ENCODE measurements at places on chromosomes 12 and 14.

GRCh38 chr12:91565246-91565645 is 382.6 kb upstream of the DCN start:
- DNase-seq, result no peak

DNA sequence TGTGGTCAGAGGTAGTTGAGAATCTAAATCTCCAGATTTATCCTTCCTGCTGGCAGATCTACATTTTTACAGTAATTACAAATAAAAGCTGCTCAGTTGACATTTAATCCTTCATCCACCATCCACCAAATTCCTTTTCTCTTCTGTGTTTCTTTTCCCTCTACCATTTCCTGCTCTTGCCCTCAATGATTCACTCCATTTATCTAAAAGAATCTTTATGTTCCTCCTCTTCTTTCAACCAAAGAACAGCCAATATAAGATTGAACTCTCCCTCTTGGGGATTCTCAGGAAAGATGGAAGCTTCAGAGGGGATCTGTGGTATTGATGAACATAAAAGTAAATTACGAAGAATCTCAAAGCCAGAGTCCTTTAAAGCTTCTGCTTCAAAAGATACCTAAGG is 4.4 kb downstream of the MAP4K5 start:
- DNase-seq, result no peak

DNA sequence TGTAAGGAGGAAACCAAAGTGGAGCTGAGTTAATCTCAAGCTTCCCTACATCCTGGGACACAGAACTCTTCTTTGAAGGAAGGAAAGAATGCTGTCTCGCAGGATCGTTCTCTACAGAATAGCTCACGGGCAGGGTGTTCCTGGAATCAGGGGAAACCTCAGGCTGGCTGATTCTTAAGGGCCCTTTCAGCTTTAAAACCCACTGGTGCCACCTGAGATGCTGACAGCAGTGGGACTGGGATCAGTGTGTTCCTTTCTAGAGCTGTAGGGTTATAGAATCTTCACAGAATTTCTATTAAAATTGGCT is 47.8 kb downstream of the UBE3B start:
- no peak for DNase-seq

GRCh38 chr14:25048170-25049016 is 1.6 kb downstream of the STXBP6 start:
- peak; percentile 16 for DNase-seq

DNA sequence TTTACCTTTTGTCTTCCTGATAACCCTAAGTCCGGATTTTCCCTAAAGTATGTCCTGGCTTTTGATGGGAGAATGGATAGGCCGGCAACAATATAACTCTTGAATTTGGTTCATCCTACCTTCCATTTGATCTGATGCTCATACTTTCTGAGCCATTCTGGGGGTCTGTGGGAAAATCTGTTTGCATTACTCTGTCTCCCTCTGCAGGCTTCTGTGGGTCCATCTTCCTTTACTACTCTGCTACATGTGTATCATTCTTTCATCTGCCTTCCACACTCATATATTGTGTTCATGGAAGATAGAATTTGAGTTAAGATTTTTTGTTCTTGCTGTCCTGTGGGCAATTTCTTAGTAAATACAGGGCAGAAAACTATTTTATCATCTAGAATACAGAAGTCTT is 101.5 kb downstream of the NAV3 start:
- no peak for DNase-seq

- DNase-seq, result no peak
These were observed 77.0 kb upstream of the FOXN3 start for GRCh38 chr14:89493877-89494634.

DNA sequence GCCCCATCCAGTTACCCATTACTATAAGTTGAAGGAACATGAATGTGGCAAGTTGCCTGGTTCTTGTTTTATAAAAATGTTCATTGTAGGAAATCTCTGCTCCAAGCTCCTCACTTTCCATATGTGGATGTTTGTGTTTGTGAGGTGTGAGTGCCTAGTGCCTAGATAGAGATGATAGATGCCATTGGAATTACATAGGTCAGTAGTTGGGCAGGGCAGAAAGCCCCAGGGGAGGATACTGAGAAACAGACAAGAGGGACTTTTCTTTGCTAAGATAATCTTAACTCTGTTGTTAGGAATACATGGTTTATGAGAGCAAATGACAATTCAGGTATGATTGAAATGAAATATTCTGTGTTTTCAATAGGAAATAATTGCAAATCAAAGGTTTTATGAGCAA is 226.3 kb upstream of the GRIP1 start:
- no peak for DNase-seq

- DNase-seq, result no peak
These were observed 105.6 kb downstream of the DAAM1 start for GRCh38 chr14:59293935-59294661.

- DNase-seq, result no peak
These were observed 190.2 kb upstream of the CNOT2 start for GRCh38 chr12:70052931-70053497.

- no peak for DNase-seq
These were observed 6.4 kb upstream of the ALX1 start for GRCh38 chr12:85273381-85274314.

GRCh38 chr12:24488091-24488596 is 460.8 kb downstream of the BCAT1 start:
- DNase-seq, result no peak

GRCh38 chr12:73531752-73532151 is 1005.9 kb upstream of the ATXN7L3B start:
- no peak for DNase-seq

- DNase-seq, result peak; percentile 38
These were observed 129.1 kb downstream of the PLXNC1 start for GRCh38 chr12:94277426-94278000.

DNA sequence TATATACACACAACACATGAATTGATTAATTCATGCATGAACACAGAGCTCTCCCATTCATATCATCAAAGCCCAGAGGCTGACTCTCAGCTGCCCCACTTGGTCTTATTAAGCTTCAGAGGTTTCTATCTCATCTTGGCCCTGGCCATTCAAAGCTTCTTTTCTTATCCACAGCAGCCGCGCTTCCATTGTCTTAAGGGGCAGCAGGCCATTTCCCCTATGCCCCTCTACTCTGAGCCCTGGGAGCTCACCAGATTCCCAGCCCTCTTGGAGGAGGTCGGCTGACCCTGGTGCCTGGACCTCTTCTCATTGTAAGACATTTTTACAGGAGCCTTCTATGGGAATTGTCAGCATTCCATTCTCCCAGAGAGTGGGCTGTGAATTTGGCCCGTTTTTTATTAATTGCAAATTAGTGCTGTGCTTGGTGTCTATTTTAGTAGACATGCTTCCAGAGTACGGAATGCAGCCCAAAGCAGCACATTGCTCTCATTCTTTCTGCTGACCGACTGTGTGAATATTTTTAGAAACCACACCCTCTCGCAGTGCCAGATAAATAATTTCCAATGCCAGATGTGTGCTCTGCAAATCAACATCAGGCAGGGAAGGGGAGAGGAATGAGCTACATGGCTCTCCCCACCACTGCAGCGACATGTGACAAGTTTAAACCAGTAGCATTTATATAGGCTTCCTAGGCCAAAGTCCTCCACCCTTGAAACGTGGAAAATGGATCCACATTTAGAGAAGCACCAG is 58.5 kb downstream of the NUAK1 start:
- no peak for DNase-seq

- DNase-seq, result no peak
These were observed 36.1 kb downstream of the ZFP36L1 start for GRCh38 chr14:68756734-68757133.

DNA sequence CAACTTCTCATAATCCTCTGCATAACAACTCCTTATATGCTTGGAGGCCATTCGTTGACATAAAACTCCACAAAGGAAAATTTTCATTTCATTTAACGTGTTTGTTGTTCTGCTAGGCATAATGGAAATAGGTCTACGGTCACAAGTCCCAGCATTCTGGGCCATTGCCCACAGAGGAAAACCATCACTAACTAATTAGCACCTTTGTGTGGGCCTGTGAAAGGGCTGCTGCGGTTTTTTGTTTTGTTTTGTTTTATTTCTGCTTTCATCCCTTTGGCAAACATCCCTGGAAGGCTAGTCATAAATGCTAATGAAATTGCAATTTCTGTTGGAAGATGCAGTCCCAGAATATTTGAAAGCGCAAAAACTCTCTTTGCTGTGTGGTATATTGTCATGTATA is 180.3 kb downstream of the RMST start:
- no peak for DNase-seq

GRCh38 chr14:86847140-86847539 is 1145.8 kb downstream of the GALC start:
- no peak for DNase-seq

- no peak for DNase-seq
These were observed 139.3 kb downstream of the TTC7B start for GRCh38 chr14:90676912-90677311.

DNA sequence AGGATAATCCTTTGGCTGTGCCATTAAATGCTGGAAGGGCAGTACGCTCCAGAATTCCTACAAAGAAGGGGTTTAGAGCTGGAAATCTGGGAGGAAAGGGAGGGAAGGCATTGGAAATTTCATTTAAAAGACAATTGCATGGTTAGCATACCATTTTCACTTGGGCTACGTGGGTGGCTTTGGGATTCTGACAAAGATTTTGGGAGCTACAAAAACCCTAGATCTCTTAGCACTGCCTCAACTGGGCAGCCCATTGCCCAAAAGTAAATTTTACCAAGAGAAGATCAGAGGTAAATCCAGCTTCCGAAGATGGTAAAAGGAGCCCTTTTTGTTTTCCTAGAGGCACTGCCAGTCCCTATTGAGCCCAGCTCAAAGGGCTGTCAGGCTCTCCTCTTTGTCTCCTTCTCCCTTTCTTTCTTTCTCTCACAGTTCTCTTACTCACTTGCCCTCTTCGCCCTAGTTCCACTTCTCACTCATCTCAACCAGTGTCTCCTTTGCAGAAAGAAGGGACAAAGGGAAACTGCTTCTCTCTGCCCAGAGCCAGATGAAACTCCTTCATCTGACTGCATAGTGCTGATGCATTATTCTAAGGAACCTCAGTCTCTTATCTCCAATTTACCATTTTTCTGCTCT is 125.4 kb upstream of the PLEKHA5 start:
- DNase-seq, result no peak

DNA sequence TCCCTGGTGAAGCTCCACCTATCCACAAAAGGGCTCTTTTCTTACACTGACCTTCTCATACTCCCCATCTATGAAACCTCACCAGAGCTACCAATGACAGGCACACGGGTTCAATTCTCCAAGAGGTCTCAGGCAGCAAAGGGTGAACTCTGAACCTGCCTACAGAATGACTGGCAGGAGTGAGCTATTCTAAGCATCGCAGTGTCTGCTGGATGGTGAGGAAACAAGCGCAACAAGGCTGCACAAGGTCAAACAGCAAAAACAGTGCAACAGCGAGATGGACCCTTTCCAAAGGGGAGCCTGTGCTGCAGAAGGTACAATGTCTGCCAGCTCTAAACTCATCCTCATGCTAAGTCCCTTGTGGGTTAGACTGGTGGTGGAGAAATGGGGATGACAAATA is 22.0 kb downstream of the TMCC3 start:
- DNase-seq, result no peak

- no peak for DNase-seq
These were observed 18.1 kb downstream of the ZBTB39 start for GRCh38 chr12:56988207-56988739.

- no peak for DNase-seq
These were observed 304.1 kb downstream of the ACSS3 start for GRCh38 chr12:81381951-81382350.

- DNase-seq, result no peak
These were observed 12.5 kb downstream of the PRIMA1 start for GRCh38 chr14:93775744-93776143.

GRCh38 chr14:35414365-35414764 is 9.8 kb upstream of the NFKBIA start:
- no peak for DNase-seq

- DNase-seq, result no peak
These were observed 273.8 kb upstream of the SFSWAP start for GRCh38 chr12:131436922-131437705.

- DNase-seq, result no peak
These were observed 85.7 kb downstream of the GPATCH2L start for GRCh38 chr14:76237349-76237990.

GRCh38 chr14:78073028-78073427 is 97.1 kb upstream of the NRXN3 start:
- DNase-seq, result no peak

DNA sequence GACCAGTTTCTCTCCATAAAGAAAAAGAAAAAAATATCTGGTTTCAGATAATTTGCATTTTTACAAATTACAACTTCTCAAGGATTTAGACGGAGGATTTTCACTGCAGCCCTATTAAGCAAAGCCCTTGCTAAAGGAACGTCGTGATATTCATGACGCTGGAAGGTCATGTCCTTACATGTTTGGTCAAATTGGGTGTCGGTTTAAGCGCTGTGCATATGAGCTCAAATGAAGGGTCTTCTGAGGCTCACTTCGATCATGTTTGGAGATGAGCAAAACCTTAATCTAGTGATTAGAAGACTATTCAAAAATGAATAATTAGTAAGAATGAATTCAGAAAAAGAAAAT is 67.3 kb upstream of the USP15 start:
- no peak for DNase-seq

DNA sequence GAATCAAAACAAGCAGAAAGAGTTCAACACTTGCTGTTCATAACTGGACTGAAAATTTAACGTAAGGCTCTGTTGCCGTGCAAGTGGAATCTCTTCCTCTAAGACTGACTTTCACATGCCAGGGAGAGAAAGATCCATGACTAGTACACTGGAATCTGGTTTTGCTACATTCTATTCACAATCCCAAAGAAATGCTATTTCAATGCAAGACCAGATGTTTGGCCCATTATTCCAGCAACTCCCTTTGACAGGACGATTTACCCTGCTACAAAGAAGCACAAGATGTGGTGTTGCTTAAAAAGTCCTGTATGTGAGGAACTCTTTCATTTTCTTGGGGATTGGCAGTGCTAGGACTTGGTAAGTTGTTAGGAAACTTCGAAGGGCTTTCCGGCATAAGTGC is 17.4 kb downstream of the RFC5 start:
- DNase-seq, result no peak

- DNase-seq, result no peak
These were observed 144.2 kb downstream of the PLEKHA5 start for GRCh38 chr12:19273482-19274330.

DNA sequence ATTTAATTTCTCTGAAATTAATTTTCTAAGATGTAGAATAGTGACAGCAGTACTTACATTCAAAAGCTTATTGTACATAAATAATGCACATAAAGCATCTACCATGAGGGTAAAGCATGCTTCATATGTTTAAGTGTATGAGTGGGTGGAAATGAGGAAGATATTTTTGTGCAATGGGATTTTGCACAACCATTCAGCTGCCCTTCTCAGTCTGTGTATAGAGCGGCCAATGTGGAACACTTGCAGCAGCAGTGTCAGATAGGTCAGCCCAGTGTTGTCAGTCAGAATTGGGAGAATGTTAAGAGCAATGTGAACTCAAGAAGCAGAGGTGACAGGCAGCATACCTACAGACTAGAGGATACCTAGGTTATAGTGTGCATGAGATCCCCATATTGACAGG is 72.5 kb upstream of the ATP2B1 start:
- DNase-seq, result no peak

- DNase-seq, result no peak
These were observed 201.6 kb upstream of the NOS1 start for GRCh38 chr12:117563007-117563406.

- no peak for DNase-seq
These were observed 270.2 kb downstream of the ALG10B start for GRCh38 chr12:38586789-38587188.

Data from substantia nigra (tissue), 51 donors.